ENCODE measurements at places on chromosomes 11 and 22.
A peak's percentile ranks its signal among the peaks of the same experiment; 100 is the strongest.

GRCh38 chr11:89495951-89496350 lies 4.8 kb upstream of the NOX4 start:
- DNase-seq: no peak

DNA sequence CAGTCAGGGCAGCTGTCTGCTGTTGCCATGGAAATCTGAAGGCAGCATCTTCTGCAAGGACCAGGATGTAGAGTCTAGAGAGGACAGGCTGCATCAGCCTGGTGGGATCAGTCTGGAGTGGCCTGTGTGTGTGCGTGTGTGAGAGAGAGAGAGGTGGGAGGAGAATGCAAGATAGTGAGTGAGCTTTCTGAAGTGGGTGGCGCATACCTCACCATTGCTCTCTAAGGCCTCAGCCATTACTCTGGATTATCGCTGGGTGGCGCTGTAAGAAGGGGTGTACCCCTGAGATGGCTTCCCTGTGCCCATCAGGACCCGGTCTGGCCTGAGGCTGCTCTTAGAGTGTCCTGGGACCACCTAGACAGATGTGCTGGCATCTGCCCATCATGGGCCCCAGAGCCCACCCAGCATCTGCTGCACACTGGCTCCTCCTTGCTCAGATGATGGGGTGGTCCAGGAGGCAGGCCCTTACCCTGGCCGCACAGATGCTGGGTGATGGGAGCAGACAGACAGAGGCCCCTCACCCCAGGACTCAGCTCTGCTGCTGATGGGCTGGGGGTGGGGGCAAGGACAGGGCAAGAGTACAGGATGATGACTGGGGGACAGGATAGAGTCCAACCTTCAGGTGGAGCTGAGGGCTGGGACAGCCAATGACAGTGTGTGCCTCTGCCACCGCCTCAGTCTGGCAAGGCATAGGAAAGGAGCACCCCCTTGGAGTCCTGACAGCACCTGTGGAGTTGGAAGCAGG lies 25.7 kb upstream of the TUB start:
- peak; percentile 13 for DNase-seq

DNA sequence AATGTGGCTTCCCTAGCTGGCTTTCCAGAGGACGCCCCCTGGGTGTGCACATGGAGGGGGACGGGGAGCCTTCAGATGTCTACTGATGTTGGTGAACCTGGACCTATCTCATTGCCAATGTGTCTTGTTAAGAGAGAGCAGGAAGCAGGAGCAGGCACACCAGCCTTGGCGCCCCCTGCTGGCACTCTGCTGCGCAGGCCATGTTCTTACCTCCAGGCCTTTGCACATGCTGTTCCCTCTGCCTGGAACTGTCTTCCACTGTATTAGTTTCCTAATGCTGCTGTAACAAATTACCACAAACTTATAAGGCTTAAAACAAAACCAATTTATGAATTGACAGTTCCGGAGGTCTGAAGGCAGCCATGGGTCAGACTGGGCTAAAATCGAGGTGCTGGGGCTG lies 23.6 kb upstream of the MN1 start:
- DNase-seq: peak; percentile 11

GRCh38 chr11:80293293-80293692 lies 852.5 kb upstream of the TENM4 start:
- no peak for DNase-seq

GRCh38 chr11:7531011-7531410 lies 17.2 kb downstream of the PPFIBP2 start:
- DNase-seq: no peak

DNA sequence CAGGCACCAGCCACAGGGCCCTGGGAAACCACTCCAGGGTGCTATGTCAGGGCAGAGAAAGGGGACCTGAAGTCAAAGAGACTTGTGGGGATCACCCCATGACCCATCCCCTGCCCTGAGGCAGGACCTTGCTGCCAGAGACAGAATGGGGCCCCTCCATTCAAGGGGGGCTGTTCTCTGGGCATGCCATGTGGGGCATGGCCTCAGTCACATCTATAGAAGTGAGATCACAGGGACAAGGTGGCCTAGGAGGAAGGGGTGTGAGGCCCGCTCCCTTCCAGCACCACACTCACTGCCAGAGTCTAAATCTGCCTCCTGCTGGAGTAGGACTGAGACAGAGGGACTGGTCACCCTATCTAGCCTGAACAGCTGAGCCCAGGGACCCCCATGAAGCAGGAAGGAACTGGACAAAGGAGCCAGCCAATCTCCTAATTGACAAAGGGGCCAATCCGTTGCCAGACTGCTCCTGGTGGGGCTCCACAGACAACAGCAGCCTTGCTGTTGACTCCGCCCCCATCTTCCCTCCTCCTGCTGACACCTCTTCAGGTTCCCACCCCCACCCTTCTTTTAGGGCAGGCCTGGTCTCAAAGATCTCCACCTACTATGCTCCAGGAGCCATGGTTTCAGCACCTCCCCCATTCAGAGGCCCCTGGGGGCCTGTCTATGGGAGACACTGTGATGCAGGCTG lies 26.0 kb downstream of the NEAT1 start:
- DNase-seq: no peak

- no peak for DNase-seq
These were observed 728.0 kb upstream of the TENM4 start for GRCh38 chr11:80168796-80169195.

DNA sequence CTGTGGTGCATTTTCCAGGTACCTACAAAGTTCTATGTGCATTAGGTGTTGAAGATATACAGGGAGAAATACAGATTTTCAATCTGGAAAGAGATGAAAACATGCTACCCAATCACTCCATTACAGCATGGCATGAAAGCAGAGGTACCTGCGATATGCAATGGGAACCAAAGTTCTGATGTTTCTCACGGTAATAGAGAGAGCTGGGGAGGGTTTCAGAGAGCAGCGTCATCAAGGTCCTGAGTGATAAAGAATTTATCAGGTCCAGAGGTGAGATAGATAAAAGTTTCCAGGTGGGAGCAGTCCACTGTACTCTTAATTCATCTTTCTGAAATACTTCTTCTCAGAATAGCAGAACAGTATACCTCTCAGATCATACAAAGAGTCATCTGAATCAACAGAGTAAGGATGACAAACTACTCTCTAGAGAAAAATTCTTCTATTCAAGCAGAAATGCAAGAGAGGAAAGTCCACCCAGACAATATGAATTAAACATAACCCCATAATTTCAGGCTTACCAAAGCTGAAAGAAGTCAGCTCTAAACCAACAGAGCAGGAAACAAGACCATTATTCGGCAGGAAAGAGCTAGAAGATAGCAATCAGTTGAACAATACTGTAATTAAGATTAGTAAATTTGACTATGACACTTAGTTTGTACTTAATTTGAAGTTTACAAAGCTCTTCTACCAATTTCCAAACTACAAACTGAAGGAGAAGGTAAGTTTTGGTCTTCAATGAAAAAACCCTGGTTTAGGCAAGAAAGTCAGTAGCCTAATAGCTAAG lies 12.8 kb downstream of the CTSC start:
- no peak for DNase-seq

DNA sequence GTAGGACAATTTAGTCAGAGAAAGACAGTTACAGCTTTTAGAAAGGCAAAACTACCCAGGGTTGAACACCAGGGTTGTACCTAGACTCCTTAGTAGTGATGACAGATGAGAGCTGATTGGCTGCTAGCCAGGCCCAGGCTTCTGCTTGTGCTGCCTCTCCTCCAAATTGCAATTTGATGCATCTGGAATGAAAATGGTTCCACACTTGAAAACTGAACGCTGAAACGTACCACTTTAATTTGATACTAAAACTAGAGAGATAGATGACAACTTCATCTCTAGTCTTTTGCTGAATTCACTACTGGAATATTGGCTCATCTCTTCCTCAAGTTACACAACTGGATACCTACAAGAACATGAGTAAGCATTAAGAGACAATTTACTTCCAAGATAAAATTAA lies 19.2 kb upstream of the FNBP4 start:
- DNase-seq: no peak

DNA sequence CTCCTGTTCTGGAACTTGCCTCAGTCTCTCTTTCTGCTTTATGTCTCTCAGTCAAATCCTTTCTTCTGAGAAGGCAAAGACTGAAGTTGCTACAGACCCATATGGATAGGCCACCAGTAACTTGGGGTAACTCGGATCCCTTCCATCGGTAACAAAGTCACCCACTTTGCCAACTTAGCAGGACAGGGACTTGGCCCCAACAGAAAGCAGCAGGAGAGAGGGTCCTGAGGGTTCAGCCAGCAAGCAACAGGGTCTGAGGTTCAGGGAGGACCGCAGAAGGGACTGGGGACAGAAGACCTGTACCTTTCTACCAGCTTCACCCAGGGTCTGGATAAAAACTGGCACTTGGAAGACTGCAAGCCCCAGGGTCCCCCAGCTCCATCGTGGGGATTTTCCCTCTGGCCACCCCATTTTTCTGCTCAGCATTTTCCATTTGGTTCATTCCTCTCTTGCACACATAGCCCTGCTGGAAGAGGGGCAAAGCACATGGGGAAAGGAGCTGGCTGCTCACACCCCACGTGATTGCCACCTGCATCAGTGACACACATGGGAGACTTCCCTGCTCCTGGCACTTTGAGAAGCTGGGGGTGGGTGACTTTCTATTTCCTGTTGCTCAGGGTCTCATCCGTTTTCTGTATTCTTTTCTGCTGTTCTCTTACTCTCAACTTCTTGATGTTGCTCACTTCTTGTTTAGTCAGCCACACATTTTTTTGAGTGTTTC lies 34.6 kb upstream of the GNAZ start:
- peak; percentile 92 for DNase-seq

- DNase-seq: peak; percentile 33
These were observed 88.5 kb upstream of the SYT13 start for GRCh38 chr11:45374653-45375059.

GRCh38 chr11:131886201-131886600 lies 515.8 kb downstream of the NTM start:
- no peak for DNase-seq

DNA sequence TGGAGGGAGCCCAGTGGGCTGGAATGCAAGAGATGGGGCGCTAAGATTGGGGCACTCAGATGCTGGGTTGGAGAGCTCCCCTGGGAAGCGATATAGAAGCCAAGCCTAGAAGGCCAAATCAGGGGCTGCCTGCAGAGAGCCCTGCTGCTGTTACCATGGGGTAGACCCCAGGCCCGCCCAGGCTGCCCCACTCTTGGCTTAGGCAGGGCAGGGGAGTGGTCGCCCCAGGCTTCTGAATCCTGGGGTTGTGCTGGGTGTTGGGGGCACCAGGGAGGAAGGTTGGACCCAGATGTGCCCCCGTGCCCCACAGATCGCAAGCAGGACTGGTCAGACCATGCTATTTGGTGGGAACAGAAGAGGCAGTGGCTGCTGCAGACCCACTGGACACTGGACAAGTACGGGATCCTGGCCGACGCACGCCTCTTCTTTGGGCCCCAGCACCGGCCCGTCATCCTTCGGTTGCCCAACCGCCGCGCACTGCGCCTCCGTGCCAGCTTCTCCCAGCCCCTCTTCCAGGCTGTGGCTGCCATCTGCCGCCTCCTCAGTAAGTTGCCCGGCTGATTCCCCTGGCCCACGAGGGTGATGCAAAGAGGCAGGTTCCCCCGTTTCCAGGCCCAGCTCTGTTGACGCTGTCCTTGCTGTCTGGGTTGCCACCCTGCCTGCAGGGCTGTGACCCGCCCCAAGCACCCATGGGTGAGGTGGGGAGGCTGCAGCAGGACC lies 3.9 kb downstream of the FERMT3 start:
- DNase-seq: no peak

GRCh38 chr11:69292221-69292648 lies 1.7 kb upstream of the MYEOV start:
- DNase-seq: peak; percentile 50

DNA sequence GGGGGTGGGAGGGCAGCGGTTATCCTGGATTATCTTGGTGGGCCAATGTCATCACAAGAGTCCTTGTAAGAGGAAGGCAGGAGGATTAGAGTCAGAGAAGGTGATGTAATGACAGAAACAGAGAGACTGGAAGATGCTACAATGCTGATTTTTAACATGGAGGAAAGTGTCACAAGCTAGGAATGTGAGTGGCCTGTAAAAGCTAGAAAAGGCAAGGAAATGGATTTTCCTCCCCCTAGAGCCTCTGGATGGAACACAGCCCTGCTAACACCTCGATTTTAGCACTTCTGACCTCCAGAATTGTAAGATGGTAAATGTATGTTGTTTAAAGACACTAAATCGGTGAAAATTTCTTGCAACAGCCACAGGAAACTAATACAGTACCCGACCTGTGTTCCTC lies 109.3 kb downstream of the MN1 start:
- no peak for DNase-seq

- DNase-seq: no peak
These were observed 181.6 kb downstream of the MSANTD4 start for GRCh38 chr11:105840391-105840790.

DNA sequence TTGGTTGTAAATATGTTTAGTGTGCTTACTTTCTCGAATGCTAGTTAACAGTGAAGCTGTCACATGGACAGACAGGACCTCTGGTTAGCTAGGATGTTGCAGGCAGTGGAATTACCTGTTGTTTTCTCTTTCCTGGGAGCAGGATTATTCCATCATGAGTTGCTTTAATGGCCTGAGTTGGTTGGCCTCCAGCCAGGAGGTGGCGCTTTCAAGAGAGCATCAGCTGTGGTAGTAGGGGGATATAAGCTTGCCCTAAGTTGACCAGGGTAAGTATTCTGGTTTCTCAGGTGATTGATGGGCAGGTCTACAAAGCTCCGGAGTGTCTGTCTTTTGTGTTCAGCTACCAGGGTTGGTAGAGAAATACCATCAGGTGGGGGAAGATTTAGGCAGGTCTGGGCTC lies 43.5 kb downstream of the NELL1 start:
- no peak for DNase-seq

DNA sequence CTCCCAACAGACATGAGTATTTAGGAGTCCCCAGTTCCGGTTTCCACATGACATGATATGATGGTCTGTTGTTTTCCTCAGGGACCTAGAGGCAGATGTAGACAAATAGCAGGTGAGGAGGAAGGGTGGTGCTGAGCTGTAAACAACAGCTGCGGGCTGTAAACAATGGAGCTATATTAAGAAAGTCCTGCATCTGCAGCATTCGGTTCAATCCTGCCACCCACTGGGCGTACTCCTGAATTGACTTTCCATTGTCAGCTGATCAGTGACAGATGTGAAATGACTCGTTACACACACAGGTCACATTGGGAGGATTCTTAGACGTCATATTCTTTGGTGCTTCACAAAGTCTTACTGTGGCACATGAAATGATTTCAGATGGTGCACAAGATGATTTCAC lies 26.8 kb upstream of the RAG1 start:
- DNase-seq: peak; percentile 84
